ENCODE measurements at places on chromosomes 7 and 10.
A peak's percentile ranks its signal among the peaks of the same experiment; 100 is the strongest.

DNA sequence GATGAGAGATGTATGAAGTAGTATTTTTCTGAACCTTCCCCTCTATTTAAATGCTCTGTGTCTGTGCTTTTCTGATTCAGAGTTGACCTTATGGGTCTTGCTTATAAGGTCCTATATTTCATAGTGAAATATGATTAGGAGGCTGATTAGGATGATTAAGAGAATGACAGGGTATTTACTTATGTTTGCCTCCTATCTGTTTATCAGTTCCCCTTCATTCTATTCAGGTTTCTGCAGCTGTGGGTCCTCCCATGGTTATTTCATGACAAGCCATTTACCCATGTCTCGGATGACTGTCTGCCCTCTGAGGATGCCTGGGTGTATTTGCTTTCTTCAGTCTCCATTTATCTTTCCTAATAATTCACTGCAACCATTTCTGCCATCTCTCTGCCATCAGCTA lies 16.9 kb downstream of the RPA3 start:
- no peak for DNase-seq

- peak; percentile 62 for DNase-seq
Observed at GRCh38 chr10:110414548-110415309, 83.0 kb upstream of the DUSP5 start.

- no peak for DNase-seq
Observed at GRCh38 chr7:104550362-104550761, 222.0 kb downstream of the LHFPL3 start.

- DNase-seq, result no peak
Observed at GRCh38 chr10:122132882-122133565, 138.1 kb upstream of the BTBD16 start.

DNA sequence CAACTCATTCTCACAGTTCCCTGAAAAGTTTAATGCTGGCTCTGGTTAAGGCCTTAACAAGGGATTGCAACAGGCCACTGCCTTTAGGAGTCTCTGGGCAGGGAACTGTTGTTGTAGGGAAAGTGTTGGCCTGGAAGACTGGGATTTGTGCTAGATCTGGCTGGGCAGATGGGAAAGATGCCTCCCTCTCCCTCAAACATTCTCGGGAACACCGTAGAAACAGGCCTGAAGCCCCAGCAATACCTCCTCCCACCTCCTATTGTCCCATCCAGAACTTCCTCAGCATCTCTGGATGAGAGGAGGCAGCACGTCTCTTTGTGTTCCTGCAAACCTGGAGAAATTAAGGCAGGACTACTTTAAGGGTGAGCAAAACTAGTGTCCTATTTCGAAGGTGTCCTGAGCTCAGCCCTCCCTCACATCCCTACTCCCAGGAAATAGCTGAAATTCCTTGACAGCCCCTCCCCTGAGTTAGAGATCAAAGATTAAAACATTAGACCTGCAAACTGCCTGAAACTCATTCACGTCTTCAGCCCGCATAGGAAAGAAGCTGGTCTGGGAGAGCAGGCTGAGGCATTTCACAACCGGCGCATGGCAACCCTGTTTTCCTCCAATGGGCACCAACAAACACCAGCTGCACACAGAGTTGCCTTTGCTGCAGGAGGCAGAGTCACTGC lies 10.9 kb upstream of the MAP3K8 start:
- peak; percentile 84 for DNase-seq

- no peak for DNase-seq
Observed at GRCh38 chr10:125213541-125214282, 53.3 kb upstream of the CTBP2 start.

DNA sequence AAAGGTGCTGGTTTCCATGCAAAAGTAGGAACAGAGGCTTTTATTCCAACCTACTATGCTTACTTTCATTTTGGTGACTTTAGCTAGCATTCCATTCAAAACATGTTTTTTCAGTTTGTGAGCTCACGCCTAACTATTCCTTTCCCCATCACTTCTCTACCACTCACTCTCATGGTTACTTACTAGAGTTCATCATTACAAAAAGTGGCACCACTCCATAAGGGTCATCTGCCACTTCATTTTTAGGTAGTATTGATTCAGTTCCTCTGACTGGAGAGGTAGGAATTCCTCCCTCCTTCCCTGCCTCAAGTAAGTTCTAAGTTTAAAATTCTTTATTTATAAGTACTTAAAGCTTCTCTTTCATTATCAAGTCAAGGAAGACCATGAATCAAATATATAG lies 543.1 kb downstream of the HTR7 start:
- DNase-seq, result peak; percentile 34

GRCh38 chr7:42685911-42686310 lies 226.0 kb downstream of the C7orf25 start:
- no peak for DNase-seq

DNA sequence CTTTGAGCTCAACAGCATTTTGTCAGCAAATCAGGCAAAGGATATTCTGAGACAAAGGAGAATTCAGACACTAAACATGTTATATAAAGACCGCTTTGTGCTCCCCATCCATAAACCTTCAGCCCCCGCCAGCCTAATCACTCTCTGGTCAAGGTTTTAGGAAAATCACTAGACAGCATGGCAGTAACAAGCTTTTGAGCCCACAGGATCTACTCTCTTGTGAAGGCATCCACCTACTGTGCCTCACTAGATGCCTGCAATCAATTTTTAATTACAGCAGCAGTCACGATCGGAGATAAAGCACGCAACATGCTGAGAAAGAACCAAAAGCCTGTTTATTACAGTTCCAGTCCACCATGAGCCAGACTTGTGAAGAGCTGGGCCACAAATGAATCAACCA lies 19.1 kb downstream of the PDE1C start:
- no peak for DNase-seq

- peak; percentile 61 for DNase-seq
Observed at GRCh38 chr7:46383605-46384004, 462.5 kb upstream of the IGFBP3 start.

DNA sequence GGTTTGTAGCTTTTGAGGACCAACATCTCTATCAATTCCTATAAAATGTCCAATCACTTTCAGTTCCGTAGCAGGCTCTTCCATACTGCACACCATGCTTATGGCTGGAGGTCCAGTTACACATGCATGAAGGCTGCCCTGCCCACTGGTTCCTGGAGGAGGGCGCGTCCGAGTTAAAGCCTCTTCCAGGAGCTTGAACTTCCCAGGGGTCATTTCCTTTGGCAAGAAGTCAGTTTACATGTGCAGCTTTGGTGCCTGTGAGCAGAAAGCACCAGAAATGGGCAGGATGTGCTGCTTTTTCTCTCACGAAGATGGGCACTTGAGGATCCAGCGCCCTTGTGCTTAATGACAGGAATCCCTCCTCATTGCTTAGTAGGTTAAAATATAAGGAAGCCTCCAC lies 17.6 kb upstream of the PHYH start:
- peak; percentile 28 for DNase-seq

- DNase-seq, result no peak
Observed at GRCh38 chr10:70198696-70199466, 28.6 kb upstream of the SAR1A start.

DNA sequence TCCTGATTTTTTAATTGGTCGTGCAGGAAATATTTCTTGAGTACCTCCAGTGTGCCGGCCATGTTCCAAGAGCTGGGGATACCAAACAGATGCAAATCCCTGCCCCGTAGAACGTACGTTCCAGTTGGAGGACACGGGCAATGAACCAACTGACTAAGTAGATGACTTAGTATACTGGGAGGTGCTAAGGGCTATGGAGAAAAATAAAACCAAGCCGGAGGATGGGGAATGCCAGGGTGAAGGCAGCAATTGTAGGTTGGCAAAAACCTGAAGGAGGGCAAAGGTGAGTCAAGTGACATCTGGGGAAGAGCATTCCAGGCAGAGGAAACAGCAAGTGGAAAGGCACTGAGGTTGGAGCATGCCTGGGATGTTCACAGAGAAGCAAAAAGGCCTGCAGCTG lies 6.8 kb upstream of the VSIR start:
- no peak for DNase-seq

GRCh38 chr7:100967292-100967863 lies 2.0 kb upstream of the MUC12 start:
- DNase-seq, result no peak

- DNase-seq, result peak; percentile 12
Observed at GRCh38 chr7:142384493-142384922, 126.7 kb upstream of the PRSS58 start.

- DNase-seq, result no peak
Observed at GRCh38 chr10:129833994-129834739, 129.9 kb downstream of the EBF3 start.

DNA sequence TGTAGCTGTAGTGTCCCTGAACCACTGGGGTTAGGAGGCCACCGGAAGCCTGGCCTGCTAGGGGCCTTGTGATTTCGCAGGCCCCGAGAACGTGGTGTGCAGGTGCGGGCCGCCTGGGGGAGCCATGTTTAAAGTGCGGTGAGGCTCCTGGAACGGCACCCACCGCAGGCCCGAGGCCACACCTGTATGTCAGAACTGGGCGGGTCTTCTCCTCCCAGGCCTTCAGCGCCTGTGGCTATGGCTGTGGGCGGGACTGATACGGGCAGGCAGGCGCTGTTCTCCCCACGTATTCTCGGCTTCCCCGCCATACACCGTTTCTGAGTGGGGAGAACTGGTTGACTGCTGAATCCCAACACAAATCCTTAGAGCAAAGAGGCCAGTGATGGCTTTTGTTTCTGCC lies 74.8 kb downstream of the DNAJB6 start:
- DNase-seq, result peak; percentile 76

DNA sequence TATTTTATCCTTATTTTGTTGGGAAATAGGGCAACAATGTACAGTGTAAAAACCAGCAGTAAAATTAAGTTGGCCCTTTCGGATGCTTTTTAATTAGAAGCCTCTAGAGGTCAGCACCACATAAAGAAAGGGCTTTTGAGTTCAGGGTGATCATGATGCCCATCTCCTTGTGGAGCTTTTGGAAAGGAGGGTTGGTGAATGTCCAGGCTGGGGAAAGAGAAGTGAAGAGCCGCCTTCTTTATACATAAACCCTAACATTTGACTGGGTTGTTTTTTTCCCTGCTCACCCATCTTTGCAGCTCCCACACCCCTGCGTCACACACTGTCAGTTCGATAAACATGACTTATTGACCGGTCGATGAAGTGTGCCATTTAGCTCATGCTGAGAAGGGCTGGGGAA lies 29.8 kb downstream of the MTURN start:
- peak; percentile 53 for DNase-seq

- DNase-seq, result no peak
Observed at GRCh38 chr10:34133406-34133805, 681.7 kb downstream of the PARD3 start.

- DNase-seq, result no peak
Observed at GRCh38 chr7:135939261-135939812, 37.8 kb downstream of the MTPN start.

DNA sequence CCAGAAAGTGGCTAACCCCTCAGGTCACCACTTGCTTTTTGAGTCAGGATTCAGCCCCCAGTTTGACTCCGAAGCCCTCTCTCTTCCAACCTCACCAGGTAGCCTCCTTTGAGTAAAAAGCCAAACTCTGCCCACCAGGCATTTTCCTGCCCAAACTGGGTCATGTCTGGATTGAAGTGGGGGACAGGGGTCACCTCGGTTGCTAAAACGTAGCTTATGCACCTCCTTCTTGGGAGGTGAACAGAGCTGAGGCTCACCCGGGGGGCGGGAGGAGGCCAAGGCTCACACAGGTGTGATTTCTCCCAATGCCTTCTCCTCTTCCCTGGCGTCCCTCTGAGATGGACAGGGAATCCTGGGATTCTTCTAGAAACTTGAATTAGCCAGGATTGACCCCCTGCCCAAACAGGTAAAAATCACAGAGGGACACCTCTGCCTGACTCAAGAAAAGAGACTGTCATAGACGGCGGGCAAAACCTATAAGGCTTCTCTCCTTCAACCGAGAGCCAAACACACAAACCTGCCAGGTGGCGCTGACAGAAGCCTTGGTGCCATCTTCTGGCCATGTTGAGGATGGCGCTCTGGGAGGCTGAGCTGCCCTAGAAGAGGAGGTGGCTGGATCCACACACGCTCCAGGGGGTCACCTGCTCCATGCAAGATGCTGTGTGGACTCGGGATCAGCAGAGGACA lies 51.6 kb downstream of the PRLHR start:
- peak; percentile 16 for DNase-seq

- no peak for DNase-seq
Observed at GRCh38 chr10:92241158-92241500, 49.7 kb downstream of the CPEB3 start.

DNA sequence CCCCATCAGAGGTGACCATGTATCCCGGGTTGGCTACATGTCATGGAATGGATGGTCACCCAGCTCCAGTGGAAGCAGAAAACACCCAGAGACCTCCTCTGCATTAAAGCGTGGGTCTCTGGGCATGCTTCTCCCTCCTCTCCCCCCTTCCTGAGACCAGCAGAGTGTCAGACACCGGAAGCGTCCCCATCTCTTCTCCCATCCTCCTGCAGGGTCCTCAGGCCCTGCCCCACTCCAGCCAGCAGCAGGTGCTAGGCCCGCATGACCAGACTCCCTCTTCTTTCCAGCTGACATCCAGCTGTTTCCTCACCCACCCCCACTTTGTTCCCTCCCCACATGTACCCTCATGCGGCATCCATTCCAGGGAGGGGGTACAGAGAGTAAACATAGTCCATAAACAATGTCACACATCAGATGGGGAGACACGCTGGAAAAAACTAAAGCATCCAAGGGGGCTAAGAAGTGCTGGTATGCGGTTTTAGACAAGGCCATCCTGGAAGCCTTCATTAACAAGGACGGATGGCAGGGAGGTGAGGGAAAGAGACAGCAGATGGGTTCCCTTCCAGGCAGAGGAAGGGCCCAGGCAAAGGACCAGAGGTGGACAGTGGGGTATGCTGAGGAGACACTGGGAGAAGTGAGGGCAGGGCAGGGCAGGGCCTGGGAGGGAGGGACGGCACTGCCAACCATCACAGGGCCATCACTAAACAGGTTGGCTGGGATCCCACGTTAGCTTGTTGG lies 12.5 kb upstream of the SLC18A3 start:
- DNase-seq, result no peak

Data from fibroblast of lung (primary cell).